ENCODE measurements at places on chromosomes 3 and 15.
A peak's percentile ranks its signal among the peaks of the same experiment; 100 is the strongest.

DNA sequence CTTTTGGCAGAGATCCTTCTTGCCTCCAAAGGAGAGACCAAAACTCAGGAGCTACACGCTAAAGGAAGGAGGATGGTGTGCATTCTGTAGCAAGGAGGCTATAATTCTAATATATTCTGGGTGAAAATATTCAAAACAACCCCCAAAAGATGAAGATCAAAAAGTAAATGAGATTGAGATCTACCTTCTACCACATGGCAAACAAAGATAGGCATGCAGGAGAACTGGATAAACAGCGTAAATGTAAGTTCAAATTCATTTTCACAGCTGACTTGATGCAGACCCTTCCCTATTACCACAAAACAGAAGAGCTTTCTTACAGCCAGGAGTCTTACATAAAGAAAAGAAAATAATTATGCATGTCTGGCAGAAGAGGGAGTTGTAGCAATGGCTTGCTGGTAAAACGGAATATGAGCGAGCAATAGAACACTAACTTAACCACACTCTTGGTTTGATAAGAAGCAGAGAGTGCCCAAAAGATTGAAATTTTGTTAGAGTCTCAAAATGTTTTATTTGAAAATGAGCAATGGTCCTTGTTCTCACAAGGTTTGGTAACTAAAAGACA lies 272.7 kb downstream of the MECOM start:
- DNase-seq = no peak

DNA sequence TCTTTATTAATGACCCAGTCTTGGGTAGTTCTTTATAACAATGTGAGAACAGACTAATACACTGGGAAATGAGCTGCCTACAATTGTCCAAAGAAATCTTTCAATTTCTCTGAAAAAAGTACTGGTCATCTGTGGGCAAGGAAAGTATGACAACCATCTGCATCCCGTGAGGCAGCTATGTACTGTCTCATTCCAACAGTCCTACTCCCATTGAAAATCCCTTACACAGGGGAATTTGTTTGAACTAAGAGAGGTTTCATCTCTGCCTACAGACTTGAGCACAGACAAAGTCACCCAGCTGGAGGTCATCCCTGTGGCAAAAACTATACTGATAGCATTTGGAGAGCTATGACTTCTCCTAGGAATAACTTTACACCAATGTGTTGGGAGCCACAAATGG lies 27.1 kb downstream of the SHC4 start:
- DNase-seq = no peak

DNA sequence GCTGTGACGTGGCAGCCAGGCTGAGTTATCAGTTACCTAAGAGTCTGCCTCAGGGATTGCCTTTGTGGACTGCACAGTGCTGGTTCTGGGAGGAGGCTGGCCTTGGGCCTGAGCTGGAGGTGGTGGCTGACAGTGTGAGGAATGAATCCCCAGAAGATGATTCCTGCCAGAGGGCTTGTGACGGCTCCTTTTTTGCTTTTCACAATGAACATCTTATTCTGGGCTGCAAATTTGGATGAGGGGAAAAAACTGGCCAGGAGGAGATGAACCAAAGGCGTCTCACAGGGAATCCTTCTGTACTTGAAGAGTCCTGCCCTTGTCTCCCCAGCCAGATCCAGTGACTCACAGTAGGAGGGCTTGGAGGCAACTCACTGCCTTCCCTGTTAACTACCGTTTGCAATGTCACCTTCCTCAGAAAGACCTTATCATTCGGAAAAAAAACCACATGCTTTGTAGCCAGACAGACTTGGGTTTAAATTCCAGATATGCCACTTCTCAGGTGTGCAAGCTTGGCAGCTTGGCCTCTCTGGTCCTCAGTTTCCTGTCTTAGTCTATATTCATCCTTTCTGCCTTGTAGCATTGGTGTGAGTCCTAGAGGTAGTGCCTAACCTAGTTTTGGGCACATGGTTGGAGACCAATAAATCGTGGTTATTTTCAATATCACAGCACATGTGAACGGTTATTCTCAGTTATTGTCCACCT lies 19.1 kb downstream of the ST6GAL1 start:
- DNase-seq = peak; percentile 80

GRCh38 chr15:70488002-70488605 lies 275.3 kb downstream of the UACA start:
- peak; percentile 82 for DNase-seq

- no peak for DNase-seq
These were observed 68.2 kb downstream of the RYR3 start for GRCh38 chr15:33378866-33379480.

DNA sequence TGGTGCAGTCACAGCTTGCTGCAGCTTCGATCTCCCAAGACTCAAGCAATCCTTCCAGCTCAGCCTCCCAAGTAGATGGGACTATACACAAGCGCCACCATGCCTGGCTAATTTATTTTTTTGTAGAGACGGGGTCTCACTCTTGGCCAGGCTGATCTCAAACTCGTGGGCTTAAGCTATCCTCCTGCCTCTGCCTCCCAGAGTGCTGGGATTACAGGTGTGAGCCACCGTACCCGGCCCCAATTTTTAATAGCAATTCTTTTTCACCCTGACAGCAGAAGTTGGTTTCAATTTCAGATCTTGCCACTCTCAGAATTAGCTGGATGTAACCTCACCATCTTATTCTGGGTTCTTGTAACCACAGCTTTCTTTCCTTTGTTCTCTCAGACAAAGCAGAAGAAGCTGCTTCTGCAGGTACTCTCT lies 64.8 kb downstream of the TRIM71 start:
- no peak for DNase-seq

GRCh38 chr3:119738741-119739140 lies 35.9 kb downstream of the CFAP91 start:
- DNase-seq = no peak

Measured in islet precursor cell (in vitro differentiated cells).